ENCODE measurements at places on chromosomes 13 and 19.

DNA sequence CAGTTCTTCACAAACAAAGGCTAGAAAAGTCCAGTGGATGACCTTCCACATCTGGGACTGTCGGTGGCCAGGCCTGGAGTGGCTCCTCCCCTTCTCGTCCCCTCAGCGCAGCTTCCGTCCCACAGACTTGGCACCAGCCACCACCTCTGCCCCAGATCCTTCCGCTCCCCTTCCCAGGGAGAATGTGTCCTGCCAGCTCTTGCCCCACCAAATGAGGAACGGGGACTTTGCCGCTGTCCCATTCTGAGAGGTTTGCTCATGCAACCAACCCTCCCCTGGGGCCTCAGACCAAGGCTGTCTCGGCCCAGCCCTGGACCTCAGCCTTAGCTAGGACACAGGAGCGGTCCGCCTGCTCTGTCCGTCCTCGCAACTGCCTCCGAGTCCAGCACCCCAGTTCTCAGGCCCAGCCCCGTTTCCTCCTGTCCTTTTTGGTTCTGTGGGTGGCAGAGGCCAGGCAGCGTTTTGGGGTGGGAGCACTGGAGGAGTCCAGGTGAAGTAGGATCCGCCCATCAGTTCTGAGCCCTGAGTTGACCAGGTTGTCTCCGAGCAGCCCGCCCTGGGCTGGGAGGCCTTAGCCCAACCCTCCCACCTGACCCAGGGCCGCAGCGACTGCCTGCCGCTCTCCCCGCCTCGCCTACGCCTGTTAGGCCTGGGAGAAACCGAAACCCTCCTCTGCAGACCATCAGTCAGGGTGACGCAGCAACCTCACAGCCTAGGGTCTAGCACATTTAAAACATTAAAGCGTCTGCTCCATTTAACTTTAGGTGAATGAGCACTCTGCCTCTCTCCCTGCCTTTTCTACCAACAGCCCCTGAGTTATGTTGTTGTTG is 284.3 kb downstream of the FOXO1 start:
- DNase-seq: no peak

DNA sequence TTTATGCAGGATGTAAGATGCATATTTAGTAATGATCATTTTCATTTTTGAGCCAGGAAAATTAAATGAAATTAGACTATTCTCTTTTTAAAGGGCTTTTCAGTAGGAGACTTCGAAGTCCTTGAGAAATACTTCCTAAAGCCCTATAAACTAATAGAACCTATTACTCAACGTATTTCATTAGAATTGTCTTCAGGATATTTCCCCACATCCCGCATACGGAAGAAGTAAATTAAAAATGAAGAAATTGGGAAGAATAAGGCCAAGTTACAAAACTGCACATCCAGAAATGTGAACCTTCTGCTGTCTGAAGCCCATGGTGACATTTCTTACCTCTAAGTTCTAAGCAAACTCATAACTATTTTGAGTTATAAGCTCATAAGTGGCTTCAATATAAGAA is 66.5 kb downstream of the RXFP2 start:
- no peak for DNase-seq

DNA sequence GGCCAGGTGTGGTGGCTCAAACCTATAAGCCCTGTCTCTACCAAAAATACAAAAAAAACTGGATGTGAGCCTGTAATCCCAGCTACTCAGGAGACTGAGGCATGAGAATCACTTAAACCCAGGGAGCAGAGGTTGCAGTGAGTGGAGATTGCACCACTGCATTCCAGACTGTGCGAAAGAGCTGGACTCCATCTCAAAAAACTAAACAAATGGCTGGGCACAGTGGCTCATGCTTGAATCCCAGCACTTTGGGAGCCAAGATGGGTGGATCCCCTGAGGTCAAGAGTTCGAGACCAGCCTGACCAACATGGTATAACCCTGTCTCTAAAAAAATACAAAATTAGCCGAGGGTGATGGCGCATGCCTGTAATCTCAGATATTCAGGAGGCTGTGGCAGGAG is 34.9 kb upstream of the ZNF83 start:
- no peak for DNase-seq

DNA sequence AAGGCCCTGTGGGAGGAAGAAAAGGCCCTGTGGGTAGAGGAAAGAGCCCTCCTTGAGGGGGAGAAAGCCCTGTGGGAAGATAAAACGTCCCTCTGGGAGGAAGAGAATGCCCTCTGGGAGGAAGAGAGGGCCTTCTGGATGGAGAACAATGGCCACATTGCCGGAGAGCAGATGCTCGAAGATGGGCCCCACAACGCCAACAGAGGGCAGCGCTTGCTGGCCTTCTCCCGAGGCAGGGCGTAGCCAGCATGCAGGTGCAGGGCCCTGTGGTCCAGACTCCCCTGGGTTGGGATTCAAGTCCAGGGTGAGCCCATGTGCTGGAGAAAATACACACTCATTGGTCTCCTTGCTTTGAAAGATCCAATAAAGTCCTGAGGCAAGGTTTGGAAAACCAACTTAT is 4.1 kb downstream of the CCDC70 start:
- DNase-seq: no peak

DNA sequence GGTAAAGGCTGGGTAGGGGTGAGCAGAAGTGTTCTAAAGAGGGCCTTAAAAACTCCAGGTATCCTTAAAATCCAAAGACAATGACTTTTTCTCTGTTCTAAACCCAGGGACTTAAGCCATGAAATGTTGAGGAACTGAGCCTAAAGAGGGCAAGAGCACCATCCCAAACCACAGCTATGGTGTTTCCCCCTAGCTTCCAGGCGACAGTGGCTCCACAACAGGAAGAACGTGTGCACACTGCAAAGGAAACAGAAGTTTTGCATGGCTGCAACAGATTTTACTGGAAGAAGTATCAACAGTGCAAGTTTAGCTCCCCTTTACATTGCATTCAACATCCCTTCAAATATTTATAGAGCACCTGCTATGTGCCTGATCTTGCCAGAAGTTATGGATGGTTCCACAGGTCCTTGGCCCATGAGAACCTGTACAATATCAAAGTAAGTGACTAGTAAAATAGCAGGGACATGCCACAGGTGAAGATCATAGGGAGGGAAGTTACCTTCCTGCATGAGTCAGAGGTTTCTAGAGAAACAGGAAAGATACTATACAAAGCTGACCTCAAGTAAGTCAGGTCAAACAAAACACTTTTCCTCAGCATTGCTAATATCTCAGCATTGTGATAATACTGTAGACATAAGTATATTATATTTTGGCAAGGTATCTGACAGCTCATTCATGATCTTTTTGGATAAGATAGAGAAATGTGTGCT is 8.4 kb upstream of the KCTD12 start:
- peak; percentile 51 for DNase-seq

- no peak for DNase-seq
Measured at GRCh38 chr13:108166078-108166477, 49.3 kb downstream of the LIG4 start.

GRCh38 chr13:113458253-113459065 is 5.2 kb upstream of the ADPRHL1 start:
- DNase-seq: no peak

- DNase-seq: no peak
Measured at GRCh38 chr19:10439588-10439987, 19.2 kb downstream of the PDE4A start.

GRCh38 chr19:55091126-55091910 is 15.6 kb downstream of the EPS8L1 start:
- peak; percentile 22 for DNase-seq

DNA sequence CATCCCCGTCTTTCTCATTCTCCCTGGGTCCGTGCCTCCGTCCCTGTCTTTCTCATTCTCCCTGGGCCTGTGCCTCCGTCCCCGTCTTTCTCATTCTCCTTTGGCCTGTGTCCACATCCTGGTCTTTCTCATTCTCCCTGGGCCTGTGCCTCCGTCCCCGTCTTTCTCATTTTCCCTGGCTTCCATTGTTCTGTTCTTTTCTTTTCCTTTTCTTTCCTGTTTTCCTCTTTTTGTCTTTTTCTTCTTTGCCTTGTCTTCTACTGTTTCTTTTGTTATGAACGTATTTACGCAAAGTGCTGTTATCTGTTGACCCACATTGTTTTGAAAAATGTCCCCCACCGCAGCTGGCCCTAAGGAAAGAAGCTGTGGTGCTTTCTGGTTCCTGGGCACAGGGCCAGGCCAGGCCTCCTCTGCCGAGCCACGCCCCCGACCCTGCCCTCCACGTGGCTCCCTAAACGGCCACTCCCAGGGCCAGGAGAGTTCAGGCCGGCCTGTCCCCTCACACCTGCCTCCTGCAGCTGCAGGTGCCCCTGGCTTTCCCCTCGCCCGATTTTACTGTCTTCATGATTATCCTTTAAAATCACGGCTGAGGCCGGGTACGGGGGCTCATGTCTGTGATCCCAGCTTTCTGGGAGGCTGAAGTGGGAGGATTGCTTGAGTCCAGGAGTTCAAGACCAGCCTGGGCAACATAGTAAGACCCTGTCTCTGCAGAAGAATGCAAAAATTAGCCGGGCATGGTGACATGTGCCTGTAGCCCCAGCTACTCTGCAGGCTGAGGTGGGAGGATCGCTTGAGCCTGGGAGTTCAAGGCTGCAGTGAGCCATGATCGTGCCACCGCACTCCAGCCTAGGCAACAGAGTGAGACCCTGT is 14.0 kb upstream of the TMPRSS9 start:
- DNase-seq: no peak

Measured in muscle of leg (tissue), 16 donors.